ENCODE measurements at places on chromosomes 16 and 17.
A peak's percentile ranks its signal among the peaks of the same experiment; 100 is the strongest.

DNA sequence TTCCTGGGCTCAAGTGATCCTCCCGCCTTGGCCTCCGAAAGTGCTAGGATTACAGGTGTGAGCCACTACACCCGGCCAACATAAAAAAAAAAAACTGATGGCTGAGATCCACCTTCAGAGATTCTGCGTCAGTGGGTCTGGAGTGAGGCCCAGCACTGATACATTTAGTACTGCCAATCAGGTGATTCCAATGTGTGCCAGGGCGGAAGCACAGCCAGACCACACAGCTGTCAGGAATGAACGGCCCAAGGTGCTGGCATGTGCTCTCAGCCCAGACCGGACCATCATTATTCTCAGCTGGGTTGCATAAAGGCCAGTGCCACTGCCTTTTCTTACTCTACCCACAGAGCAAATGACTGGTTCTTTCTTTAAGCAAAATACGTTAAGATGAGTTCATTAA is 1.2 kb upstream of the BCO1 start:
- no peak for DNase-seq

DNA sequence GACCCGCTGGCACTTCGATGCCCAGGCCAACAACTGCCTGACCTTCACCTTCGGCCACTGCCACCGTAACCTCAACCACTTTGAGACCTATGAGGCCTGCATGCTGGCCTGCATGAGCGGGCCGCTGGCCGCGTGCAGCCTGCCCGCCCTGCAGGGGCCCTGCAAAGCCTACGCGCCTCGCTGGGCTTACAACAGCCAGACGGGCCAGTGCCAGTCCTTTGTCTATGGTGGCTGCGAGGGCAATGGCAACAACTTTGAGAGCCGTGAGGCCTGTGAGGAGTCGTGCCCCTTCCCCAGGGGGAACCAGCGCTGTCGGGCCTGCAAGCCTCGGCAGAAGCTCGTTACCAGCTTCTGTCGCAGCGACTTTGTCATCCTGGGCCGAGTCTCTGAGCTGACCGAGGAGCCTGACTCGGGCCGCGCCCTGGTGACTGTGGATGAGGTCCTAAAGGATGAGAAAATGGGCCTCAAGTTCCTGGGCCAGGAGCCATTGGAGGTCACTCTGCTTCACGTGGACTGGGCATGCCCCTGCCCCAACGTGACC is 5.0 kb downstream of the WFIKKN2 start:
- DNase-seq, result no peak

GRCh38 chr16:54936979-54937670 is 6.5 kb downstream of the IRX5 start:
- no peak for DNase-seq

DNA sequence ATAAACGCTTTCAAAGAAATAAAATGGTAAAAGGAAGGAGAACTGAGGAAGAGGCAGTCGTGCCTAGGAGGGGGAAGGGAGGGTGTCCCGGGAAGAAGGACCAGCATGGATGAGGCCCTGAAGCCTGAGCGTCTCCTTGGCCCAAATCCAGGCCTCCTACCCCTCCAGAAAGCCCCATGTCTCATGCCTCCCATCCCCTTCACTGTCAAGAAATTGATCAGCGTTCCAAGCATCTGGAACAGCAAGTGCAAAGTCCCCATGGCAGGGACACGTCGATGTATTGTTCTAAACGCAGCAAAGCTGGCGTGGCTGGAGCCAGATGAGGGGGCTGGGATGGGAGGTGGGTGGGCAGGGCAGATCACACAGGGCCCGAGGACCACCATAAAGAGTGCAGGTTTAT is 22.6 kb downstream of the SEC14L5 start:
- DNase-seq, result no peak

DNA sequence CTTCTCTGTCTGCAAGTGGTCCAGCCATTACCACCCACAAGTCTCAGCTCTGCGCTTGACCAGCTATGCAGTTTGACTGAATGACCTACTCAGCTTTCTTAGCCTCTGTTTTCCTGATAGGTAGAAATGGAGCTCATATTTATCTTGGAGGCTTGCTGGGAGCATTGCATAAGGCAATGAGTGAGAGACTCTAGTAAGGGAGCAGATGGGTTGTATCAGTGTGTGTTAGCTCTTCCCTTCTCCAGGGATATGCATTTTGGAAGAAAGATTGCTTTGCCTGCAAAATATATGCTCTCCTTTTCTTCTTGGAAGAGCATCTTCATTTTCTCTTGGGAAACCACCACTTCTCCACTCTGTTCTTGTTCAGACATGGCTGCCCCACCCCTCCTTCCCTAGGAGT is 26.1 kb downstream of the DHRS7C start:
- no peak for DNase-seq

- DNase-seq, result no peak
These were observed 87.2 kb upstream of the XYLT1 start for GRCh38 chr16:17557949-17558348.

GRCh38 chr17:40859536-40859935 is 7.5 kb downstream of the KRT12 start:
- no peak for DNase-seq

- DNase-seq, result no peak
These were observed at the start of the genes CCDC78 and HAGHL for GRCh38 chr16:726438-727290. CCDC78 (minus strand) TSS chr16:726443; CDS start chr16:726367, 76 bp downstream. HAGHL (plus strand) TSS chr16:727106; CDS start chr16:727510, 404 bp downstream.

DNA sequence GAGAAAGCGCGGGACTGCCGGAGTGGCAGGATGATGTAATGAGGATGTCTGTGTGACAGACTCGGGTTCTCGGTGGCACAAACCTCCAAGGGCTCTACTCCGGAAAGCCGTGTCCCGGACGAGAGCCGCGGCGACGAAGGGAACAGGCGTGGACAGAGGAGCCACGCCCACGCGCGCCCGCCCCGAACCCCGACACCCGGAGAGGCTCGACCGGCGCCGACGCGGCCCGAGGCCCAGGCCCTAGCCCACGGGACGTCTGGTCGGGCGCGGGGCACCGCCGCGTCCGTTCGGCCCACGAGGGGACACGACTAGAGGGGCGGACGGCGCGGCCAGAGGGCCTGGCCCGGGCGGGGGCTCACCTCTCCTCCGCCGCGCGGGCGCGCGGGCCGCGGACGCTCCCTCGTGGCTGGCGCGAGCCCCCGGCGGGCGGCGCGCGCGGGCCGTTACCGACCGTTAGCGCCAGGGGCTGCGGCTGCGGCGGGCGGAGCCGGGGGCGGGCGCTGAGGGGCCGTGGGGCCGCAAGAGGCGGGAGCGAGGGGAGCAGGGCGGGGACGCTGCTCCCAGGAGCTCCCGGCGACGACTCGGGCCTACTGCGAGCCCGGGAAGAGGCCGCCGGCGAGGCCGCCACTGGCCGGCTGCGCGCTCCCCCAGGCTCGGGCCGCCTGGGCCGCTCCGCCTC is 2.1 kb upstream of the IRX5 start:
- no peak for DNase-seq

DNA sequence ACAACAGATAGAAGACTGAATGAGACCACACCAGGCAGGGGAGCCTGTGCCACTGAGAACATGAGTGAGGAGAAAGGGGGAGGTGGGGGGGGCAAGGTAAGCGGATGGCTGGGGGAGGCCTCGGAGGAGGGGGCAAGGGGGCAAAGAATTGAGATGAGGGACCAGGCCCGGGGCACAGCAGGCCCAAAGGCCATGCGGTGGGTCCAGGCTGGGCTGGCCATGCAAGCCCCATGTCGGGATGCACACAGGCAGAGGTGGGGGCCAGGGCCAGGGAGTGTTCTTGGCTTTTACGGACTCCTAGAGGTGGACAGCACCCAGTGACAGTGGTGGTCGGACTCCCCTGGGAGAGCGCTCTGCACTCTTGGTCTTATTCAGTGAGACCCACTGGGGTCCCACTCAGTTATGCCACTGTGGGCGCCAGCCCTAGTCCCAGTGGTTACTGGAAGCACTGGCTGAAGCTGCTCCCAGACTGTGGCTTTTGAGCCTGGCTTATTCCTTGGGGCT is 4.8 kb upstream of the MTHFSD start:
- no peak for DNase-seq

- no peak for DNase-seq
These were observed 12.6 kb upstream of the GPT2 start for GRCh38 chr16:46871597-46871996.

- DNase-seq, result no peak
These were observed 105.9 kb downstream of the ABCC12 start for GRCh38 chr16:48049847-48050246.

DNA sequence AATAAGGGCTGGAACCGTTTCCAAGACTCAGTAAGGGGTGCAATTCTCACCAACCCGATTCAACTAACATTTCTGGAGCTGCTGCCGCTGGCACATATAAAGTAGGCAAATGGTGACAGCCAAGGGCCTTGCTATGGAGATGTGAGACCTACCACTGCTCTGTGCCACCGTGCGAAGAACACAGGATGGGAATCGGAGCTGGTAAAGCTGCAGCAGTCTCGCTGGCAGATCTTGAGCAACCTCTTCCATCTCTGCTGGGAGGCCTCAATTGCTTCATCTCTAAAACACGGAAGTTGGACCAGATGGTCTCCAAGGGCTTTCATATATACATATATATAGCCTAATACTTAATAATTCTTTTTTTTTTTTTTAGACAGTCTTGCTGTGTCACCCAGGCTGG is 128.9 kb upstream of the RCVRN start:
- no peak for DNase-seq

- no peak for DNase-seq
These were observed 11.3 kb downstream of the WWP2 start for GRCh38 chr16:69773260-69773947.

GRCh38 chr17:60819447-60820130 is 141.9 kb downstream of the BCAS3 start:
- DNase-seq, result no peak

DNA sequence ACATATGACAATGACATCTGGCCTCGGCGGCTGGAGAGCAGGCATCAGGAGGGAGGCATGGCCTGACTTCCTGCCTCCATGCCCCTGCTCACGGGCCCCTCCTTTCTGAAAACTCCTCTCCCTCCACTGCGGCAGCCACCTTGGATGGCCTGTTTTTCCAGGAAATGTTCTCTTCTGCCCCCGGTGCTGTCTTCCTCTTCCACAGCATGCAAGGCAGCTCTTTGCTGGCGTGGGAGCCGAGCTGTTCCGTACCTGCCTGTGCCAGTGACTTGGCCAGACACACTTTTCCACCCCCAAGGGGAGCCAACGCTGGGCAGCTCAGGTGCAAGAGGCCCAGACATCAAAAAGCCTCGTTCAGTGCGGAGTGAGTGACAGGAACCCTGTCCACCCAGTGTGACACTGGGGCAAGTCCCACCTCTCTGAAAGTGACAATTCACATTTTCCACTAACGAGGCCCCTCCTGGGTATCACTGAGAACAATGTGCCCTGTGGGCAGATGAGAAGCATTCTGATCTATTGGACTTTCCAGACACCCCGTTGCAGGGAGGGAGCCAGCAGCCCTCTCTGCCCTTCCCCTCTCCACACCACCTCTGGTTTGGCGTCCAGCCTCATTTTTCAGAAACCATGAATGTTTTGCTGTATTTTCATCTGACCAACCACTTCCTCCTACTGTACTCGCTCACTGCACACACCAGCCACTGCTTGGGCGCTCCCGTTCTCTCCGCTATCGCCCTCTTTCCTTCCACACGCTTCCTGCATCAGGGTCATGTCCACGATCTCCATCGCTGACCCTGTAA is 31.2 kb downstream of the NSMCE1 start:
- peak; percentile 69 for DNase-seq

DNA sequence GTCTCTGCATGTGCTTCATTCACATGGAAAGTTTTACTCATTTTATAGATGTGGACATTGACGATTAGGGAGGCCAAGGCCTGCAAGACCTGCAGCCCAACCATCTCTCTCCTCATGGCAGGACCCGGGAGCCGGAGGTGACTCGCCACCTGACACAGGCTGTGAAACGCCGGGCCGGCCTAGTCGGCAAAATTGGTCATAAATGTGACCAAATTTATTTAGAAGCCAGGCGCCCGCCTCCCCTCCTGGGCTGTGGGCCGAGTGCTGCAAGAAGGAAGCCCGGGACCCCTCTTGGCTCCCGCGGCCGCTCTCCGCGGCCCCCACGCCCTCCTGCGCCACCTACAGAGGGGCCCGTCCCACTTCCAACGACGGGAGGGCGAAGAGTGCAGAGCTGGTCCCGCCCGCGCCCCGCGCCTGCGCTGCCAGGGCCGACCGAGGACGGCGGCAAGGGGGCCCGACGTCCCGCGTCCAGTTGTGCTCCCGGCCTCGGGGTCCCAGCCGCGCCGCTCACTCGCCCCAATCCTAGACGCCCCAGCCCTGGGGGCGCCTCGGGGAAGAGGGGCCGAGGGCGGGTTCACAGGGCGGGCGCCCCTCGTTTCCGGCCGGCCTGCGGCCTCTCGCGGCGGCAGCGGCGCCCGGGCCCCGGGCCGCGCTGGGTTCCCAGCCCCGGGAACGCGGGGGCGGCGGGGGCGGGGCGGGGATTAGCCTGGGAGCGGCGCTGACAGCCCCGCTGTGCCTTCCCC is 47.5 kb downstream of the WNT3 start:
- DNase-seq, result no peak

DNA sequence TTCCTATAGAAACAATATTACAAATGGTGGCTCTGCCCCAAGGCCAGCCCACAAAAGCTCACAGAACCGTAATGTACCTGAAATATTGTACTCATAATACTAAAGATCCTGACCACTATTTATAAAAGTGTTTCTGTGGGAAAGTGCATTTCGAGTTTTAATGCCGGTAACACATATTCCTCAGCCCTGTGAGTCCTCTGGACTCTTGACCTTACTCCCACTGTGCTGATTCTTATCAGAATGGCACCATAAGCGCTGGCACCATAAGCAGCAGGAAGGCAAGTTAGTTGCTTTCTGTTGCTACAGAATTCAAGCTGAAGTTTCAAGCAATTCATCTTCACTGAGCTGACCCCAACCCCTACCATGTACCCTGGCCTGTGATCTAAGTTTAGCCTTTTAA is 36.4 kb upstream of the MED13 start:
- no peak for DNase-seq

- DNase-seq, result no peak
These were observed 59.3 kb downstream of the CENPV start for GRCh38 chr17:16293931-16294330.

DNA sequence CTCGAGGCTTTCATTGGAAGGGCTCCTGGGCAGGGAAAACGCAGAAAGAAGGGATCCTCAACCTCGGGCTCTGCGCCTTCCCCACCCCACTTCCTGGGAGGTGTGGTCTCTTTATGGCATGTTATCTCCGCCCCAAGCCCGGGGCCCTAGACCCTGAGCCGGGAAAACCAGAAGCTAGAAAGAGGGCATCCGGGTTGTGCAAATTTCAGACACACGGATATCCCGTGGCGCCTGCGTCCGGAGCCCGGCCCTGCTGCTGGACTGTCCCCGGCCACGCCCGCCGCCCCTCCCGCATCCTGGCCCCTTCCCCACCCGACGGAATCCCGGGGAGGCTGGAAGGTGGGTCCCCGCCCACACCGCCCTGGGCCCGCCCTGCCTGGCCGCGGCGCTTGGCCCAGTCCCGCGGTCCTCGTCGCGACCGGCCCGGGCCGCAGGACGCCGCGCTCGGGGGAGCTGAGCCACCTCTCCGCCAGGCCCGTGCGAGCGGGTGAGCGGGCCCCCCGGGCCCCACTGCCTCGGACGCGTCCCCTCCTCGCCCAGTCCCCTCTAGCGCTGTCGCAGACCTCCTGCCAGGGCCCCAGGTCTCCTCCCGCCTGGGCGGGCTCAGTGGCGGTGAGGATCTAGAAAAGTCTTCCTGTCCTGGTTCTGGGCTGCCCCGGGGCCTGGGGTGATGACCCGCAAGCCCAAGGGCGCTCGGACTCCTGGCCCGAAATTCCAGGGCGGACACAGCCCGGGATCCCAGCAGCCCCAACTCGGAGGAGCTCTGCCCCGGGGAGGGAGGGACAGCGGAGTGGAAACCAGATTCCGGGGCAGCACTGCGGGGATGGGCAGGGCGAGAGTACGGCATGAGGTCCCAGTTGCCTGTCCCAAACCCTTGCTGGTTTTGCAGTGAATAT is at the start of gene SLC16A5:
Gene SLC16A5 (plus strand): TSS at position 397 of the 896 bp plus-strand sequence. CDS start 5,683 bp downstream, outside the sequence.
- DNase-seq, result no peak

Measured in stimulated activated CD4-positive, alpha-beta T cell treated with anti-CD3 and anti-CD28 coated beads, Interleukin-12 subunit alpha, Interleukin-12 subunit beta, amount 100 ng/mL, for 48 hours (primary cell).